ENCODE measurements at places on chromosomes 7 and 10.

GRCh38 chr10:32961343-32961894 lies 3.4 kb upstream of the ITGB1 start:
- DNase-seq = no peak

DNA sequence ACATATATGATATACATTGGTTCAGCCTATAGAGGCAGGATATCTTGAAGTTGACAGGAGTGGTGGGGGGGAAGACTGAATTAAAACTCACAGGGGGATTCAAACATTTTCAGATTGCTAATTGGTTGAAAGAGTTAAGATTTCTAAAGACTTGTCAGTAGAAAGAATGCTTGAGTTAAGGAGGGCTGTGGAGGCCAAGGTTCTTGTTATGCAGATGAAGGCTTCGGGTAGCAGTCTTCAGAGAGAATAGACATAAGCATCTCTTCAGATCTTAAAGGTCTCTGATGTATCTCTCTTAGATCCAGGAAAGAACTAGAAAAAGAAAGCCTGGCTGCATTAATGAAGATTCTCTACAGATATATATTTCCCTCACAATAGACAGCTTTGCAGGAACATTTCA lies 209.8 kb upstream of the SEMA3D start:
- no peak for DNase-seq

DNA sequence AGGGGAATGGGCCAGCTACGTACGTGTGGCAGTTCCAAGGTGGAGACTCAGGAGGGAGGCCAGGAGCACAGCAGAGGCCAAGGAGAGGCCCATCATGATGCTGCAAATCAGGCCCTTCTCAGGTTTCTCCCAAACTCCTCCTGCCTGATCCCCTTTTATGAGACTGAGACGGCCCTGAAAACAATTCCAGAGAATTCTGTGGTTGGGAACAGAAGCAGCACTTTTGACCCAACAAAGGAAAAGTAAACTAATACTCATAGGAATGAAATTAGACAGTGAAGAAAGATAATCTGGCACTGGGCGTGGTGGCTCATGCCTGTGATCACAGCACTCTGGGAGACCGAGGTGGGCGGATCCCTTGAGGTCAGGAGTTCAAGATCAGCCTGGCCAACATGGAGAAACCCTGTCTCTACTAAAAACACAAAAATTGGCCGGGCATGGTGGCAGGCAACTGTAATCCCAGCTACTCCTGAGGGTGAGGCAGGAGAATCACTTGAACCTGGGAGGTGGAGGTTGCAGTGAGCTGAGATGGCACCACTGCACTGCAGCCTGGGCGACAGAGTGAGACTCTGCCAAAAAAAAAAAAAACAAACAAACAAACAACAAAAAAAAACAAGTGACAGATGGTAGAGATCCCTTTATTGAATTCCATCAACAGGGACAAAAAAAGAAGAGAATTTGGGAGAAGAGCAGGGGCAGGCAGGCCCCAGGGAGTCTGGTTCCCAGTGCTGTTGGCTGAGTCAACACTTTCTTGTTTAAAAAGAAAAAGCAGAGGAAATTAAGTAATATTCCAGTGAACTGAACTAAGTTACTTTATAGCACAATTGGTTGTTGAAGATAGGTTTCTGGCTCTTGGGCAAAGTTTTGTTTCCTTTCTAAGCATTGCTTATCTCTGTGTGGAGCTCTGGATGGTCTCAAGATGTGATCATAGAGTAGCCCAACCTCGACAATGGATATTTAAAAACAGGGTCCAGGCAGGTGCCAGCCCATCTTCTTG lies at the start of gene CCL26:
TSS of gene CCL26 (minus strand) at position 131 of the 997 bp plus-strand sequence. CDS start at position 96, 35 bp downstream.
- DNase-seq = no peak

DNA sequence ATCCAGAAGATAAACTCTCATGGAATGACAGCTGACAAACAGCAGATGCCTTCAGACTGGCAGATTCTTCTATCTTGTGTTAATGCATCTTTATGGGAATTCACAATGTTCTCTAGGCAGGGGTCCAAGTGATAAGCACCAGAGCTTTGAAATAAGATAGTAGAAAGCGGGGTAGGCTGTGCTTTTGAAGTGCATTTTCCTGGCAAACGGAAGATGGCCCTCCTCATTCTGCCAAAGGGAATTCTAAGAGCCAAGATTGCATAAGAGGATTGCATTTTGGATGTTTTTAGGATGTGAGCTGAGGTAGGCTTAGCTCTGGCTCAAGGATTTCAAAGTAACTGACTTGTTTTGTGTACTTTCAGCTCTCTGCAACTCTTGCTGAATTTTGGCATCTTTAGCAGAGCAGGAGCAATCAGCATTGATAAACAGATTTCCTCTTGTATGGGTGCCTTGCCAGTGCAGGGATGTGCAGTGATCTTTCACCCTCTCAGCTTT lies 298.5 kb upstream of the KLF6 start:
- DNase-seq = no peak

- no peak for DNase-seq
These were observed 66.6 kb downstream of the RBM33 start for GRCh38 chr7:155711081-155711480.

DNA sequence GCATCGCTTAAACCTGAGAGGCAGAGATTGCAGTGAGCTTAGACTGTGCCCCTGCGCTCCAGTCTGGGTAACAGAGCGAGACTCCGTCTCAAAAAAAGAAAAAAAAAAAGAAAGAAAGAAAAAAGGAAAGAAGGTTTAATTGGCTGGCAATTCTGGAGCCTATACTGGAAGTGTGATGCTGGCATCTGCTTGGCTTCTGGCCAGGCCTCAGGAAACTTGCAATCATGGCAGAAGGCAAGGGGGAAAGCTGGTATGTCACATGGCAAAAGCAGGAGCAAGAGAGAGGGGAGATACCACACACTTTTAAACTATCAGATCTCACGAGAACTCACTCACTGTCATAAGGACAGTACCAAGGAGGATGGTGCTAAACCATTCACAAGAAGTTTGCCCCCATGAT lies 190.0 kb downstream of the CALN1 start:
- no peak for DNase-seq

DNA sequence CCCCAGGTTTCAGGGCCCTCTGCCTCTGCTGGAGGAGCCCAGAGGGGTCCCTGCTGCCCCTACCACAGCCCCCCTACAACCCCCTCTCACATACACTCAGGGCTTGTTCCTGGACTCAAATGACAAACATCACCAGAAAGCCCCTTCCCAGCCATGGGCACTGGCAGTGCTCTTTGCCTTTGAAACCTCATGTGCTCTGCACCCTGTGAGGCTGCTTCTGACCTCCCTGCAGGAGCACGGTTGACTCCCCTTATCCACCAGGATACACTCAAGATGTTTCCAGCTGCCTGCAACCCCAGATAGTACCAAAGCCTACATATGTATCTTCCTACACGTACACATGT lies 3.5 kb upstream of the ADIRF start:
- DNase-seq = no peak

DNA sequence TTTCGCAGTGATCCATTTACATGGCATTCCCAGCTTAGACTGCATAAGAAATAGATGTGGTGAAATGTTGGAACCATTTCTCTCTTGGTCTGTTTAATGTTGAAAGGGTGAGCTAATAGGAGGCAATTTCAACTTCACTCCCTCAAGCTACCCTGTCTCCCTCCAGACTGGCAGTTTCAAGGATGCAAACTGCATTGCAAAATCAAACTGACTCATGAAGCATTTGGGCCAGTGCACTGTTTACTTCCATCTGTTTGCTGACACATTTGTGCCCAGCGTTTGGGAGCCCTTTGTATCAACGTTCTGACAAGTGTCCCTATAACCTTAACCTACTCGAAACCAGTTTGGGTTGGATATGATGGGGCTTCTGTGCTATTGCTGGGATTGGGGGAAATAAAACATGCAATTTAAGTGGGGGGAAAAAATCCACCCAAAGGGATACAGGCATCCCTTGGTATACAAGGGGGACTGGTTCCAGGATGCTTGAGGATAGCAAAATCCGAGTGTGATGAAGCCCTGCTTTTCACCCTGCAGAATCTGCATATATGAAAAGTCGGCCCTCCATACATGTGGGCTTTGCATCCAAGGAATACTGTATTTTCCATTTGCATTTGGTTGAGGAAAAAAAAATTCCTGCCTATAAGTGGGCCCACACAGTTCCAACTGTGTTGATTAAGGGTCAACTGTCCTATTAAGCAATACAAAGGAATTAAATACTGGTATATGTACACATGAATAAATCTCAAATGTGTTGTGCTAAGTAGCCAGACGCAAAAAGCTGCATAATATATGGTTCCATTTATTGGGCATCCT lies 15.6 kb downstream of the RHEB start:
- DNase-seq = no peak

GRCh38 chr7:12002428-12002827 lies 170.4 kb upstream of the THSD7A start:
- no peak for DNase-seq

DNA sequence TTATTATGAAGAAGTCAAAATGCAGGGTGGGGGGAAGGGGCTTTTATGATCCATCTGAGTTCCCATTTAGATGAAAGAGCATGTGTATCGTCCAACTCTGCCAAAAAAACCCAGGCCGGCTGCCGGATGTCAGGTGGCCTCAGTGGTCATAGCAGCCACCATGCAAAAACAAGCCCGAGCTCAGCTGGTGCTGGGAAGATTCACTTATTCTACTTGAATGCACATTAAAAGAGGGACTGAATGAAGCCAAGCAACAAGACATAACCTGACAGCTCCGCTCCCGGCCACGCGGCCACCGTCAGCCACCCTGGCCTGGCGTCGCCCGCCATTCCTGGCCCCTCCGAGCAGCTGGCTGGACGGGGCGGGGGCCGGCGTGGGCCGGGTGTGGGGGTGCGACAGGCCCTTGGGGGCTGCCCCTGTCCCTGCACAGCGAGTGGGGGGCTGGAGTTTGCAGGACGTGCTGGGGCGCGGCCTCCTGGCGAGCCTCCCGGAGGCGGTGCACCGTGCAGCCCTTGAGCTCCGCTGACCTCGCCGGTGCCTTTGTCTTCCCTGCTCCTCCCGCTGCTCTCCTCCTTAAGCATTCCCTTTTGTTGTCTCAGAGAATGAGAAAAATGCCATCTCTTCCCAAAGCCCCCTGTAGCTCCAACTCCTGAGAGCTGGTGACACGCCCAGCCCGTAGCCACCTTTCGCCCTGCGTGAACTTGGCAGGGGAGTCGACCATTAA lies 67.8 kb downstream of the EBF3 start:
- DNase-seq = no peak

- no peak for DNase-seq
These were observed 15.5 kb downstream of the CHST3 start for GRCh38 chr10:71979692-71980062.

GRCh38 chr7:127741764-127742375 lies 89.9 kb downstream of the SND1 start:
- DNase-seq = no peak

DNA sequence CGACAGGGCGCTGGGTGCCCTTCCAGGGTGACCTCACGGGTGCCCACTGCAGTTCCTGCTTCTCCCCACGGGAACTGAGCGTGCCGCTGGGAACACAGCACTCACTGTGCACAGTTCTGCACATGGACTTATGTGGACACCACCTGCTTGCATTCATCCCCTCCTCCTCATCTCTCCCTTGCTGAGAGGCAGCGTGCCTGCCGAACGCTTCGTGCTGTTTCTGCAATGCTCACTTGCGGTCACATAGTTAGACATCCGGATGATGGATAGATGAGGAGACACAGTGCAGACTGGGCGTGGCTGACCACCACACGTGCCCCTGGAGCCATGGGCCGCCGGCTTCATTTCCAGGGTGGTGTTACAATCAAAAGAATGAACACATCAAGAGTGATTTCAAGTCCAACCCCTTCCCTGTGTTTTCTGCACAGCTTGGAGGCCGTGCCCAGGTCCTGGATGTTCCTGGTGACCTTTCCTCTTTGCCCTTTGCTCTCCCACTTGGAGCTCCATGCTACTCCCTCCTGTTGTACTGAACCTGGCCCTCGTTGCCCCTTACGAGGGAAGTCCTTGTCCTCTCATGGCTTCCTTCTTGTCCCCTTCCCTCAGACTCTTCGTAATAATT lies 119.4 kb downstream of the VIPR2 start:
- DNase-seq = no peak

GRCh38 chr7:110922906-110923305 lies 168.0 kb upstream of the LRRN3 start:
- DNase-seq = no peak

DNA sequence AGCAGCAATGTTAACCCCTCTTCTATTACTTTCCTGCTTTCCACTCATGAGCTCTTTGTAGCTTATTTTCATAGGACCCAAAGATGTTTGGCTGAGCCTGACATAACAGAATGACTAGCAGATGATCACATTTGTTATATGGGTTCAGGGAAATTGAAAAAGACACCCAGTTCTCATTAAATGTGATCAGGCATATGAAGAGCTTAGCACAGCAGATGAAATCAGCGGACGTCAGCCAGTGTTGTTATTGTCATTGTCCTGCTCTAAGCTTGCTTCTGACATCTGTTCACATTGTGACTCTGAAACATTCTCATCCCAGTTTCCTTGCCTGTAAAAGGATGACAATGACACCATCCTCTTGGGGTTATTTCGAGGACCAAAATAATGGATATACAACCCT lies 43.5 kb downstream of the FAM241B start:
- DNase-seq = no peak

DNA sequence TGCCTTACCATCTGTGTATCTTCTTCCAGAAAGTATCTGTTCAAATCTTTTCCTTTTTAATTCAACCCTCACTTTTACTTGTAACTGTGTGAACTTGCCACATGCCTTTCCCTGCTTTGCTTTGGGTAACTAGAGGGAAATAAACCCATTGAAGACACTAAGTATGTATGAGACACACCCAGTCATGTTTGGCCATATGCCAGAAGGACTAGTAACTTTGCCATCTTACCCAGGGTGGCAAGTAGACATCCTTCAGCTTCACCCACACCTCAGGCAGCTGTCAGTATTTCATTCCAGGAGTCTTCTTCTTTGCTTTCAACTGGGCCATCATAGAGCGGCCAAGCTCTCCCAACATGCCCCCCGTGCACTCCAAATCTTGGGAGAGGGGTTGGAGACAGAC lies 323.1 kb downstream of the TNS3 start:
- no peak for DNase-seq

- no peak for DNase-seq
These were observed 70.7 kb upstream of the TNS3 start for GRCh38 chr7:47652591-47652990.

DNA sequence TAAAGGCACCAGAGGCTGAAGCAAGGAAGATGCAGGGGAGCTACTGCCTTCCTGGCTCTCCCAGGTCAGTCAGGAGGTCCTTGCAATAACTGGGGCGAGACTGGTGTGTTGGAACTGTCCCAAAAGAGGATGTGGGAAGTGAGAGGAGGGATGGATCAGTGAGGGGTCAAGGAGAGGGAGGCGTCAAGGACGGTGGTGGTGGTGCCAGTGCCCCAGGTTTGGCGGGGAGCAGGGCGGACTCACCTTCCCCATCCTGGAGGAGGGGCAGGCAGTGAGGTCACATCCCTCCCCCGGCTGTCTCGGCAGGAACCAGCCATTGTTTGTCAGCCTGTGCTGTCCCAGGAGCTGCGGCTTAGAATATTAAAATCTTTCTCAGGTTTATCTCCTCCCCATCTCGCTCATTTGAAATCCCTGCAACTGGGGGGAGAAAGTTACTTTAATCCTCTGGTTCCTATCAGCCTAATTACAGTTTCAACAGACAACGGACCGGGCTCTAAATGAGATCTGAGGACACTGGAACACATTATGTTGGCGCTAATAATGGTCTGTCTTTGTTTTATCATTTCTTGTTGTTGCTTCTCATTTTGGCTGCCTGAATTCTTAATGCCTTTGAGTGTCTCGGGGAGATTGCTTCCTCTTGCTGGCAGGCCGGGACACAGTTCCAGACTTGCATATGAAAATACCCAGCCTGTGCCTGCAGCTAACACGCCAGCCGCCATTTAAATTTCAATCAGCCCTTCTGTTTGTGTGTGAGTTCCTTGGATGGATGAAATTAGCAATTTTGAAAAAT lies 387.5 kb downstream of the RPS24 start:
- DNase-seq = no peak

GRCh38 chr10:132631338-132631735 lies 93.8 kb downstream of the INPP5A start:
- no peak for DNase-seq

All from stimulated activated CD8-positive, alpha-beta memory T cell treated with anti-CD3 and anti-CD28 coated beads, Interleukin-4, amount 100 ng/mL, for 4 hours (primary cell).